ENCODE measurements at places on chromosomes 13 and 19.

- no peak for DNase-seq
These were observed 3.7 kb upstream of the CSNK1A1L start for GRCh38 chr13:37109051-37109678.

DNA sequence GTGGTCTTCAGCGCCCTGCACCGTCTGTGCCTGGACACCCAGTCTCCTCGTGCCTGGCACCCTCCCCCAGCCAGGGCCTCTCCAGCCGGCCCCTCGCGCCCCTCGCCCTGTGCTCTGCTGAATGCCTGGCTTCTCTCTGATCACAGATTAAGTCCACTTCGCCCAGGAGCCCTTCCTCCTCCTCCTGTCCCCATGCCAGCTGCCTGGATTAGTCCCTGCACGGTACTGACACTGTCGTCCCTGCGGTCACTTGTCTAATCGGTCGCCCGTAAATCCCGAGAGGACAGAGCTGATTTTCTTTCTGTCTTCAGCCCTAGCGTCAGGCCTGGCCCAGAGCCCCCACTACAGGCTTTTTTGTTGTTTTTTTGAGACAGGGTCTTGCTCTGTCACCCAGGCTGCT, 6.6 kb downstream of the THOP1 start:
- DNase-seq, result no peak

GRCh38 chr13:45849408-45849807, 2.1 kb downstream of the SIAH3 start:
- DNase-seq, result no peak

DNA sequence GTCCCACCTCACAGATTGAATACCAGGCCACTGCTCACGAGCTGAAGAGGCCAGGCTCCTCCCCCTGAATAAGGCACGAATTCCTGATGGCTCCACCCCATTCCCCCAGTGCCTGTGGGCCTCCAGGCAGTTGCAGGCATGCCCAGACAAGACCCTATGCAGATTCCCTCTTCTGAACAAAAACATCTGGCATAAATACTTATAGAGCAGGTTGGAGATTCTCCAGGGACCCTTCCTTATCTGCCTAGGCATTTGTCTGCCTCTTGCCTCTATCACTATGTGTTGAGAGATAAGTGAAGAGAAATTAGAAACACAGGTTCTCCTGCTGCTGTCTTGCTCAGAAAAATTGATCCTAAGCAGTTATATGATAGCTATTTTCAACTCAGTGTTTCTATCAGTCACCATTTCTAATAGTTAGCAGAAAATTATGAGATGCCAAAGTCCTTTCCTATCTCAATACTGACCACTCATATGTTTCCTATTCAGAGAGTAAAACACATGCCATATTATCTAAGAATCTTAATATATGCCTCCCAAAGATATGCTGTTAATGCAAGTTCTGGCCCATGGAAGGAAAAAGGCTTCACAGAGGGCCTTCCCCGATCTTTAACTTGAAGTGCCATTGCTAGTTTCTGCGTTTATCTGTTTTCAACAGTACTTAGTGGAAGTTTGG, 364.0 kb downstream of the KCTD12 start:
- no peak for DNase-seq

DNA sequence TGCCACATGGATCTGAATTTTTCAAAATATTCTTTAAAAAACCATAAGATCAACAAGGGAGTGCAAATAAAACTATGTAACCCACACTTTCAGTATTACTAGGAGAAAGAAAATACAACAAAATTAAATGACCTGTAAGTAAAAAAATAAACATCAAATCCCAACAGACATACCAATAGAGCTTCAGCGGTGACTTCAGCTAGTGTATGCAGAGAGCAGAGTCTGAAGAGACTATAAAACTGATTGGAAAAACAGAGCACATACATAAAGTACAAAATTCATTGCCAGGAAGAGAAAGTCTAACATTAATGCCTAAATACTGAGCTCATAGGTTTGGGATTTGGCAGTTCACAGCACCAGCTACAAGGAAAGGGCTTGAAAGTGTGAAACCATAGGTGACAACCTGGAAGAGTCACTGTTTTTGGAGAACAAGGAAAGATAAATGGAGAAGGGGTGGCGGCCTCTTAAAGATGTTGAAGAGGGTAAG, 291.1 kb downstream of the LMO7 start:
- no peak for DNase-seq

GRCh38 chr19:8965887-8966286, 44.3 kb downstream of the MUC16 start:
- no peak for DNase-seq

- DNase-seq, result no peak
These were observed 559 bp upstream of the RPL21 start for GRCh38 chr13:27250833-27251165.

- DNase-seq, result no peak
These were observed 32.9 kb downstream of the ZNF701 start for GRCh38 chr19:52602941-52603340.

DNA sequence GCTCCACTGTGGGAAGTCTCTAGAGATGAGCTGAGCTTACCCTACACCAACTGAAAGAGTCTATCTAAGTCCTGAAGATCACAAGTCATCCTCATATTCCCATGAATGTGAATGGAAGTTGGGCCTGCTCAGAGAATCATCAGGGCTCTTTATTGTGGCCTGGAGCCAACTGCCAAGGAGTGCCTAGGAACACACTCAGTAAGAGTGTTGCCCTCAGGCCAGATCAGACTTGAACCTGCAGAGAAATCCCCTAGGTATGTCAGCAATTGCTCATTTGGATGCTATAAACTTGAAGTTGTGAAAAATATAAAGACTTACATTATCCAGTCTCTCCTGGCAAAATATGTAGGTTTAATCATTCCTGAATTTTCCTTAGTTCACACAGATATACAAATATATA, 1070.2 kb downstream of the EFNB2 start:
- DNase-seq, result no peak

DNA sequence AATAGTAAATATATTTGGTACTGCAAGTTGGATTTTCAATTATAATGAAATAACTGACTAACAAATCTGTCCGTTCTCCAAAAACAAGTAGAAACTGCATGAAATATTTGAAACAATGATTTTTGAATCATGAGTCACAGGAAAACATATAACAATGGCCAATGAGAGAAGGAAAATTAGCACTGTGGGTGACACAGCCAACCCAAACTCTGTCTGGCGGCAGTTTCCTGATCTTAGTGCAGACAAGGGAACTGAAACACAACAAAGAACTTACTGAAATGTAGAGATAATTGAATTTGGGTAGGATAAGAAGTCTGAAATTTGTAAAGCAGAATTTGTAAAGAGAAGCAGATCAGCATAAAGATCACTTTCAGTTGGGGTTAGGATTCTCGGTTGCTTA, 2743.3 kb upstream of the PCDH20 start:
- DNase-seq, result no peak

GRCh38 chr13:41681587-41681986, 224.2 kb downstream of the RGCC start:
- DNase-seq, result no peak

GRCh38 chr19:54356444-54357056, 8.2 kb downstream of the LAIR1 start:
- no peak for DNase-seq

- no peak for DNase-seq
These were observed 368.0 kb upstream of the SGCG start for GRCh38 chr13:22812793-22813192.

- DNase-seq, result no peak
These were observed 552.0 kb downstream of the RFC3 start for GRCh38 chr13:34369931-34370330.

- DNase-seq, result no peak
These were observed 46.4 kb downstream of the CELF5 start for GRCh38 chr19:3270902-3271301.

GRCh38 chr13:112250788-112251445, 125.2 kb upstream of the SPACA7 start:
- no peak for DNase-seq

- DNase-seq, result peak; percentile 99
These were observed at the start of gene ZNF557 for GRCh38 chr19:7069042-7069903. TSS of gene ZNF557 (plus strand) at chr19:7069703. CDS start at chr19:7075075, 5,372 bp downstream.

DNA sequence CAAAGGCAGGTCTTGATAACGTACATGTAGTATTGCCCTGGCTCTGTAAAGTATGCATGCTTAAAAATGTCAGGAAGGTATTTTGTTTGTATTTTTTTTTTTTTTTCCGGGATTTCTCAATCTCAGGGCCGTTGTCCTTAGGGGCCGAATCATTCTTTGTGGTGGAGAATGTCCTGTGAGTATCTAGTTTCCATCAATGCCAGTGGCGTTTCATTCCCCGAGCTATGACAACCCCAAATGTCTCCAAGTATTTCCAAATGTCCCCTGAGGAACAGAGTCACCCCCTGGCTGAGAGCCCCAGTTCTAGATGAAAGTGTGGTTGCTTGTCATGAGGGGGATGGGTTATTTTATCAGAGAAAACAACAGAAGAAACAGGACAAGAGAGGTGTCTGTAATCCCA, 68.7 kb downstream of the ACSBG2 start:
- DNase-seq, result no peak

DNA sequence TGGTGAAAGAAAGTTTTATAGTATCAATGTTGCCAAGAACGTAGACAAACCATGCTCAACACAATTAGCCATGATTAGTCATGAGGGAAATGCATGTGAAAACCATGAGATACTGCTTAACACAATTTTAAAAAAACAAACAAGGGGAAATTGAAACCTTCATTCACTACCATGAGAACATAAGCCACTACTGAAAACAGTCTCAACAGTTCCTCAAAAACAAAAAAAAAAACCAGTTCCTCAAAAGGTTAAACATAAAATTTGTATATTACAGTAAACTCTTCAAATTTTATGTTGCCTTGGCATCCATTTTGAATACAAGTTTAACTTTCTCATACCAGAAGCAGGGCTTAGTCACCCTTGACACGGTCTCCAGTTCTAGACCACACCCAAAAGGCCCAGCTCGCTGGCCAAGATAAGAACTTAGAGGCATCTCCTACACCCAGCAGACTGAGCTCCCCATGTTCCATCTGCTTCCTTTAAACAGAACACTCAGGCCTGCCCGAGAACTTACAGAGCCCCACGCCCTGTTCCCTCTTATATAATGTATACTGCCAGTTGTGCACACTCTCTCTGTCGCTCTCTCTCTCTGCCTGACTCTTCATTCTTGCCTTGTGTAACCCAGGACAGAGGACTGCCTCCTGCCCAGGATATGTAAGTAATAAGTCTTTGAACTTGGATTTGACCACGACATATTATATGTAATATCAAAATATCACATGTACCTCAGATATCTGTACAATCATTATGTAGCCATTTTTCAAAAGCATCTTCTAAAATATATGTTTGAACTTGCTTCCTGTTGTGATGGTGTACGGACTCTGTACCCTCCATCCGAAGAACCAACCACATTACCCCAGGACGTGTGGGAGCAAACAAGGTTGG, 67.4 kb downstream of the STK24 start:
- DNase-seq, result no peak

- no peak for DNase-seq
These were observed 777.0 kb upstream of the SLITRK1 start for GRCh38 chr13:84659359-84659661.

DNA sequence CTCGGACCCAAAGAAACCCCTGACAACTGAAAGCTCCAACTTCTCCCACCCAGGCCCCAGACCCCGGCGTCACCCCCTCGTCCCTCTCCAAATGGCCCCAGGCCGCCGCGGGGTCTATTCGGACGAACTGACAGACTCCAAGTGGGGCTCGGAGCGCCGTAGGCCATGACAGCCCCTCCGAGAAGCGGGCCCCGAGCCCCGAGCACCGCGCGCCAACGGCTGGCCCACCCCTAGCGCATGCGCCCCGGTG, 360 bp downstream of the DDX39A start:
- DNase-seq, result no peak

DNA sequence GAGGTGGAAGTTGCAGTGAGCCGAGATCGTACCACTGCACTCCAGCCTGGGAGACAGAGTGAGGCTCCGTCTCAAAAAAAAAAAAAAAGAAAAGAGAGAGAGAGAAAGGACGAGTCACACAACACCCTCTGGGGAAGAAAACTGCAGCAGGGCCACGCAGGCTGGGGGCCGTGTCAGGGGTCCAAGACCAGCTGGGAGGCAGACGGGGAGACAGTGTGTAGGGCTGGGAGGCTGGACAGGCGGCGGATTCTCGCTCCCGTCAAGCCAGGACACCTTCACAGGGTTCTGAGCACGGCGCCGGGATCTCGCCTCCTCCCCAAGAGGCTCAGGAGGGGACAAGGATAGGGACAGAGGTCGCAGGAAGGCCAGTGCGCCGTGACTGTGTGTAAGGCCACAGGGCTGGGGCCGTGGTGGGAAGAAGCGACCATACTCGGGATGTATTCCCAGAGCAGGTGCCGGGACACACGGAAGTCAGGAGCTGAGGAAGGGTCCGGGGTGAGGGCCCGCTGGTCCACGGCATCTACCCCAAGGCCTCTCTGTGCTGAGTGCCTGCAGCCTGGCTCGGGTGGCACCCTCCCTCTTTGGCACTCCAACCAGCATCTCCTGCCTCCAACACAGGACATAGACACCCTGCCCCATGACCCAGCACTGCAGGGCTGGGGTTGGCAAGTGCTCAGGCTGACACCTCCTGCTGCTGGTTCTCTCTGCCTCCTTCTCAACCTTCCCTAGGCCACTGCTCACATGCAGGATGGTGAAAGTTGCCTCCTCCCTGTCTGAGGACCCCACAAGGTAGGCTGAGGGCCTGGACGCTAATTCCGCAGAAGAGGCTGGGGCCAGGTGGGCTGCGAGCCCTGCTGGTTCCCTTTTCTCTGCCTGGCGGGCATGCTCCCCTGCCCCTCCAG, 21.2 kb downstream of the ZNF787 start:
- no peak for DNase-seq

DNA sequence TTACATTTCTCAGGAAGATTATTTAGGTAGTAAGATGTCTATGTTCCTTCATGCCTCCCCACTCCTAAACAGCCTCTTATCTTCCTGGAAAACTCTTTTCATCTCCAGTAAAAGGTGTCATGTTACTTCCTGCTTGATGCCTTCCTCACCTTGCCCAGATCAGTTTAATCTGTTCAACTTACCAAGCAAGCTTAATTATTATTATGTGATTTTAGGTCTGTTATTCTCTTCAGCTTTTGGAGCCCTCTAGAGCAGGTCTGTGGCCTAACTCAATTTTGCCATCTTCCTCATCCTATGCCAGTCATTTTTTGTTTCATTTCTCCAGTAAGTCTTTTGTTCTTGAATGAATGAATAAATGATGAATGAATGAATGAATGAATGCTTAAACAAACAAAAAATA, 528.4 kb downstream of the DCT start:
- DNase-seq, result no peak

DNA sequence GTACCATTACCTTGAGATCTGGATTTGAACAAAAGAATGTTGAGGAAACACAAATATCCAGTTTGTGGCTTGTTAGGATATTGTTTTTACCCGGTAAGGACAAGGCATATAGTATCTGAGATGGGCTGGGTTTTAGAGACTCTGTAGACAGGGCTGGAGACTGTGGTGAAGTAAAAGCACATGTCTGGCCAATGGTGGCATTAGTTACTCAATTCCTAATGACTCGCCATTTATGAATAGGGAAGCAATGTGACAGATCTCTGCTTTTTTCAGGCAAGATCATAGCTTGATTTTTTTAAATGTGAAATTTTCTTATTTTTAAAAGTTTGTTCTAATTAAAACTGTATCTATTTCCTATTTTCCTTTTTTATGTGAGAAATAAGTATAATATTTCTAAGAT, 371.1 kb upstream of the SPRY2 start:
- no peak for DNase-seq

- DNase-seq, result no peak
These were observed 13.3 kb downstream of the KCNC3 start for GRCh38 chr19:50315773-50316448.
